ENCODE measurements at places on chromosomes 6 and 20.

DNA sequence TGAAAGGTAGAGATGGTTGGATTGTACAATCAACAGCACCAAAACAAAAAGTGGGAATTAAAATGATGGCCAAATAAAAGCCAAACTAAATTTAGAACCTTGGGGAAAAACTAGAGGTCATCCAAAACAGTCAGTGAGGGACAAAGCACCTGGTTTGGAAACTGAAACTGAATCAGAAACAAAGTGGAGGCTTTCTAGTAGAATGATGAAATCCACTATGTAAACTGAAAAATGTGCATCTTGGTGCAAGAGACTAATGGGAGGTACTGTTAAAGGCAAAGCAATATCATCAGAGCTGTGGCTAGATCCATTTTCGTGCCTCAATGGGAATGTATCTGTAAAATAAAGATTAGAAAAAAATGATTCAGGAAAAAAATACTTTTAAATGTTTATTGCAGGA, 380.0 kb upstream of the GJE1 start:
- peak; percentile 13 for DNase-seq

DNA sequence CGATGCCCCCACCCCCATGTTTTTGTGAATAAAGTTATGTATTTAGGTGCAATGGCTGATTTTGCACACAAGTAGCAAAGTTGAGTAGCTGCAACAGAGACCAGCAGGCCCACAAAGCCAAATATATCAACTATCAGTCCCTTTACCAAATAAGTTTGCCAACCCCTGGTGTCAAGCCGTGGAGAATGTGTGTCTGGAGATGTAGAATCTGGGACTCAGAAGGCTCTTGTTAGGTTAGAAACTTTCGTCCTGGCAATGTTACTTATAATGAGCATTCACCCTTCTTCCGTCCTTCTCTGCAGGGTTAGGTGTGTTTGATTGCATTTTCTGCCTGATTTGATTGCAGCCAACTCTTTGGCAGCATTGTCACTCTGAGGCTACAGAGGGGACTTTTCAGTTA, 57.8 kb downstream of the ZNF217 start:
- no peak for DNase-seq

GRCh38 chr6:147116056-147116455, 88.2 kb upstream of the STXBP5 start:
- DNase-seq, result no peak

- DNase-seq, result no peak
Measured at GRCh38 chr6:164015088-164015484, 600.6 kb downstream of the QKI start.

DNA sequence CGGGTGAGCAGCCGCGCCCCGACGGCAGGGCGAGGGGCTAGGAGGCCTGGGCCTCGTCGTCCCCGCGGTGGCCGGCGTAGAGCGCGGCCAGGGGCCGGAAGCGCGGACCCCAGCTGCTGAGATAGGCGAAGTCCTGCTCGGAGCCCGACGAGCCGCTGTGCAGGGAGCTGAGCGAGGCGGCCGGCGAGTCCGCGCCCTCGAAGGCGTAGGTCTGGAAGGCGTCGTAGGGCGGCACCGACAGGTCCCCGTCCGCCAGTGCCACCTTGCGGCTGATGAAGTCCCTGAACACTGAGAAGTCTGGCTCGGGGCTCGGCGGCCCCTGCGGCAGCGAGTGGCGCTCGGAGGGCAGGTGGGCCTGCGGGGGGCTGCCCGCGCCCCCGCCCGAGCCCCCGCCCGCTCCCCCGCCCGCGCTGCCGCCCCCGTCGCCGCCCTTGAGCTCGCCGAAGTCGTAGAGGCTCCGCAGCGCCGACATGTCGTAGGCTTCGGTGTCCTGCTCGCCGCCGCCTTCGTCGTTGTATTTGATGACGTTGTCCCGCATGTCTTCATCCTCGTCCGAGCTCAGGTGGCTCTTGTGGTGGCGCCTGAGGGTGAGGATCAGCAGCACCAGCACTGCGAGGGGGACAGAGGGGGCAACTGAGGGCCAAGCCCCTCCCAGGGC, 56.5 kb downstream of the CD40 start:
- peak; percentile 41 for DNase-seq

DNA sequence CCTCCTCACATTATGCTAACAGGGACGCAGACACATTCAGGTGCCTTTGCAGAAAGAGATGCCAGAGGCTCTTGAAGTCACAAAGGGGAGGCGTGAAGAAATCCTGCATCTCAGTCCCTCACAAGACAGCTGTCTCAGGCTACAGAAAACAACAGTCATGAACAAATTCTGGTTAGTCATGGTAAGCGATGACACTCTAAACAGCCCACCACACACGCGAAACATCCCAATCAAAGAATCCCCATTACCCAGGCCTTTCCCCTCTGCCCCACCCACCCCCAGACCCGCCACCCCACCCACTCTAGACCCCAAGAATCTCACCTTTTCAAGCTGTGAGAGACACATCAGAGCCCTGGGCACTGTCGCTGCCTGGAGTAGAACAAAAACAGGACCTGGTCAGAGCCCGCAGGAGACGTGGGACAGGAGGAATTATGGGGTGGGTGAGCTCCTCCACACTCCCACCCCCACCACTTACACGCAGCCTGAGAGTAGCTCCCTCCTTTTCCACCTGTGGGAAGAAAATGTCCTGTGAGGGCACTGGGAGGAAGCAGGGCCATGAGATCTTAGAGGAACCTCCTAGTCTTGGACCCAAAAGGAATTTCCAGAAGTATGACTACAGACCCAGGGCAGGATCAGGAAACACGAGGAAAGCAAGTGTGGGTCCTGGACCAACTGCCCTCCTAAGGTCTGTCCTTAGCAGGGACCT, 2.7 kb downstream of the HLA-B start:
- no peak for DNase-seq

GRCh38 chr6:109897025-109897424, 81.1 kb upstream of the GPR6 start:
- no peak for DNase-seq

DNA sequence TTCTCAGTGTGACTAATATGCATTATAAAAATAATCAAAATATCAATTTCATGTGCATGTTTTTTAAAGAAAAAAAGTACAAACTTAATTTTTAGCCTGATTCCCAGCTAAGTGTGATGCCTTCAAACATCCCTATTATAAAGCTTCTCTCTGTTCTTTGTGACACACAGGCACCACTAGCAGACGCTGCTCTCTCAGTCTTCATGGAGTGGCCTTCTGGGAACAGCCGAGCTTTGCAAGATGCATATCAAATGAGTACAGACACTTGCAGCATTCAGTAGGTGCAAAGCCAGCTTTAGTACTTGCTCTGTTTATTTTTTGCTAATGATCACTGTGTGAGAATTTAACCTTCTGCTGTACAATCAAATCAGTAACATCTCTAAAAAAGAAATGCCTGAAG, 340.0 kb downstream of the ADGRB3 start:
- DNase-seq, result peak; percentile 30

DNA sequence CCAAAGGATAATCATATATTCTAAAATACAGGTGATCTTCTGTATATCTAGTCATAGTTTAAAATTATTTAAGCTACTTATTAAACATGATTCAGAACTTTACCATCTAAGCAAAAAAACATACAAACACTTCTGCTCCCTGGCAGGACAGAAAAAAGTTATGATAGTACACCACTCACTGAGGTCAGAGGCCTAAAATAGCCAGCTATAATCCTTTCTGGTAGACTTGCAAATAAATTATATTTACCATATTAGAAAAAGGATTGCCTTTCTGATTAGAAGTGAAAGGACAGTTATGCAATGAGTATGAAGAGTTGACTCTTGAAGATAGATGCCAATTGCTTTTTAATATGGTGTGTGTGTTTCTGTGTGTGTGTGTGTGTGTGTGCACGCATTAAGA, 207.4 kb downstream of the BMP2 start:
- DNase-seq, result no peak

DNA sequence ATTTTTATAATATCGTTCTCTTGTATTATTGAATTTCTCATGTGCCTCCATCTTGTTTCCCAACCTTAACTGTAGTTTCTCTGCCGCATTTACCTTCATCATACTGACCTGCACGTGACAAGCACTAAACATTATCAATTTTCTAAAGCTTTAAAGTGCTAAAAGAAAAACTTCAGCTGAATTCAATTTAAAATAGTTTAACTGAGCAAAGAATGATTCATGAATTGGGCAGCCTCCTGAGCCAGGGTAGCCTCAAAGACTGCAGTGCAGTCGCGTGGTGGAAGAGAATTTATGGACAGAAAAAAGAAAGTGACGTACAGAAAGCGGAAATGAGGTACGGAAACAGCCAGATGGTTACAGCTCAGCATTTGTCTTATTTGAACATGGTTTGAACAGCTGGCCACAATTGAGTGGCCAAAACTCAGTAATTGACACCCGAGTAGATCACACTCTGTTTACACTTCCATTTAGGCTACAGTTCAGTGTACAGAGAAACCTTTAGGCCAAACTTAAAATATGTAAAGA, 4.2 kb upstream of the ZDHHC14 start:
- no peak for DNase-seq

DNA sequence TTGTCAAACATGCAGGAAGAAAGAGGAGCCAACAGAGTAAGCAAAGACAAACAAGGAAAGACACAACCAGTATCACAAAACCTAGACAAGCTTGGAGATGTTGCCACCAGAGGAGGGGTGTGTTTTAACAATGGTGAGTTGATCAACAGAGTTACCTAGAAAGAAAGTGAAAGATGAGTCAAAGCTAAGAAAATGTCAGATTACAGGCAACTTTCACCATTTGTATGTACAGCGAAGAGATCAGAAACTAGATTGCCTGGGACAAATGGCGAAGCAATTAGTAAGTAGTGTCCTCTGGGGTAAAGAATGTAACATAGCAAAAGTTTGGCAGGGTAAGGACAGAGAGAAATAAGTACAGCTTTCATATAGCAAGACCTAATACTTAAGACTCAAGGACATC, 51.6 kb upstream of the POU3F2 start:
- no peak for DNase-seq

GRCh38 chr6:31352310-31352682, 4.7 kb downstream of the HLA-B start:
- no peak for DNase-seq

GRCh38 chr20:52589251-52589812, 382.8 kb upstream of the TSHZ2 start:
- no peak for DNase-seq

DNA sequence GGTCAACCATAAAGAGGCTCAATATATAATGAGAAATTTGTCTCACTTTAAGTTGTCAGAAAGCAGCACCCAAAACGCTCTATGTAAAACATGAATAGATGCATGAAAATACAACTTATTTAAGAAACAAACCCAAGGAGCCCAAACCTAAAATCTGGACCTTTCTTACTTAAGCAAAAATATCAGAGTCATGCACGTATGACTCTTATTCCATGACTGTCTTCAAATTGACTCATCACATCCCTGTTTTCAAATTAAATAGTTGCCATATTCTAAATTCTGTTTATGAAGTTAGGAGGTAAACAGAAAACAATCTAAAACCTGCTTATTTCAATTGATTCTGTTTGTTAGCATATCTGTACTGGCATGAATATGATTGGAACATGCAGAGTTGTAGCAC, 42.1 kb downstream of the ANKRD6 start:
- peak; percentile 32 for DNase-seq

DNA sequence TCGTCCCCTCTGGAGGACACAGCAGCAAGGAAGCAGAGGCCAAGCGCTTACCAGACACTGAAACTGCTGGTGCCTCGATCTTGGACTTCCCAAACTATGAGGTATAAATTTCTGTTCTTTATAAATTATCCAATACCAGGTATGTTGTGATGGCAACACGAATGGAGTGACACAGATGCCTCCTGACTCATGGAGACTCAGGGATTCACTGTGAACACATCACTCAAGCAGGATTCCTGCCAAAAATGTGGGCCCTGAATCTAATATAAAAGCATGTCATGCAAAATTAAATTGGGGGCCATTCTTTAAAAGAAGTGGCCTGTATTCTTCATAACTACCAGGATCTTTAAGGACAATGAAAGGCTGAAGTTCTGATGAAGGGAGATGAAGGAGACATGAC, 52.5 kb upstream of the SLC22A23 start:
- DNase-seq, result peak; percentile 49

- DNase-seq, result no peak
Measured at GRCh38 chr6:107612762-107613415, 123.0 kb downstream of the SOBP start.

DNA sequence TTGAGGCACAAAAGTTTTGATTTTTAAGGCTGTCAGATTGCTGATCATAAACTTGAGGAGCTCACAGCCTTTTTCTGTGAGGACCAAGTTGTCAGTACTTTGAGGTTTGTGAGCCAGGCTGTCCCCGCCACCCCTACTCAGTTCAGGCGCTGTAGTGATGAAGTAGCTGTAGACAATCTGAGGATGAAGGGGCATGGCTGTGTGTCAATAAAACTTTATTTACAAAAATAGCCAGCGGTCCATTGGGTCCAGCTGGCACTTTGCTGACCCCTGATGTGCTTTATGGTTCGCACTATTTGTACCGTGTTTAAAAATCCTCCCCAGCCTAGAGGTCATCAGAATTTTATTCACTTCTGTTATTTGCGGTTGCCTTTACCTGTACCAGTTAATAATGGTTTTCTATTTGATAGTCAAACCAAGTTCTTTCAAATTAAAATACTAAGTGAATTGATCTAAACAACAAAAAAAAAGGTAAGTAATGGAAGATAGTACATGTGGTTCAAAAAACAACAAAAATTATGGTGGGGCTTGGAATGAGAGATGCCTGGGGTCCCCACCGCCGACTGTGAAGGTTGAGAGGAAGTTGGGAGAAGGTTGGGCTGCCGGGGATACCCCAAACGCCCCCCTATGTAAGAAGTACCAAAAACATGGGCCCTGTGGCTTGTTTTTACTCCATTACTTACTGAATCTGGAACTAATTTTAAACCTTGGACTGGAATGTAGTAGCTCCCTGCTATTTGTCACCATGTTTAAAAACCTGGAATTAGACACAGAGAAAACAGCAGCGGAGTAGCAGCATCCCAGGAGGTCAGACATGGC, 123.6 kb downstream of the SYCP2 start:
- DNase-seq, result no peak

- no peak for DNase-seq
Measured at GRCh38 chr6:156875062-156875461, 97.9 kb downstream of the ARID1B start.

DNA sequence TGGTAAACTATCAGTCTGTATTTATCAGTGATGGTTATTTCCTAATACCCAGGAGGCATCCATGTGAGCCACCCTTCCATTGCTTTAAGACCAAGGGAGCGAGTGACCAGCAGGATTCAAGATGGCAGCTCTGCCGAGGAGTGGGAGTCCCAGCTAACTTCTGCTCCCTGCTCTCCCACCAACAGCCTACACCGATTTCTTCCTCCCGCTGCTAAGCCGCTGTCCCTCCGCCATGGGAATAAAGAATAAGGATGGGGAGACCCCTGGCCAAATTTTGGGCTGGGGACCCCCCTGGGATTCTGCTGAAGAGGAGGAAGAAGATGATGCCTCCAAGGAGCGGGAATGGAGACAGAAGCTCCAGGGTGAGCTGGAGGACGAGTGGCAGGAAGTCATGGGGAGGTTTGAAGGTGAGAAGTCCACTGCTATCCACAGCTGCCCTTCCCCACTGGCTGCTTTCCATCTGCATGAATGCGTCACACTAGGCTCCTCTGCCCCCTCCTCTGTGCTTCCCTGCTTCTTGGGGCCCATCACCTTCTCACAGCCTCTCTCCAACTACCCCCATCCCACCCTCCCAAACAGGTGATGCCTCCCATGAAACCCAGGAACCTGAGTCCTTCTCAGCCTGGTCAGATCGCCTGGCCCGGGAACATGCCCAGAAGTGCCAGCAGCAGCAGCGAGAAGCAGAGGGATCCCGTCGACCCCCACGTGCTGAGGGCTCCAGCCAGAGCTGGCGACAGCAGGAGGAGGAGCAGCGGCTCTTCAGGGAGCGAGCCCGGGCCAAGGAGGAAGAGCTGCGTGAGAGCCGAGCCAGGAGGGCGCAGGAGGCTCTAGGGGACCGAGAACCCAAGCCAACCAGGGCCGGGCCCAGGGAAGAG, 10.3 kb downstream of the NFKBIL1 start:
- DNase-seq, result no peak
